ENCODE measurements at places on chromosomes 2 and 18.
A peak's percentile ranks its signal among the peaks of the same experiment; 100 is the strongest.

DNA sequence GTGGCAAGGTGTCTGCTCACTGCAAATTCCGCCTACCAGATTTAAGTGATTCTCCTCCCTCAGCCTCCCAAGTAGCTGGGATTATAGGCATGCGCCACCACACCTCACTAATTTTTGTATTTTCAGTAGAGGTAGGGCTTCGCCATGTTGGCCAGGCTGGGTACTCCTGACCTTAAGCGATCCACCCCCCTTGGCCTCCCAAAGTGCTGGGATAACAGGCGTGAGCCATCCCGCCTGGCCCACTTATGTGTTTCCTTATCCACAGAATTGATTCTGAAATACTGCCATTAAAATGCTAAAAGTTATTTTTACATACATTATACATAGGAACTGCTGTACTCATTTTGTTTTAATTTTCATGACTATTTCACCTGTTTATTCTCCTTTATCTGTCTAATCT is 529.7 kb upstream of the CDH7 start:
- no peak for DNase-seq

DNA sequence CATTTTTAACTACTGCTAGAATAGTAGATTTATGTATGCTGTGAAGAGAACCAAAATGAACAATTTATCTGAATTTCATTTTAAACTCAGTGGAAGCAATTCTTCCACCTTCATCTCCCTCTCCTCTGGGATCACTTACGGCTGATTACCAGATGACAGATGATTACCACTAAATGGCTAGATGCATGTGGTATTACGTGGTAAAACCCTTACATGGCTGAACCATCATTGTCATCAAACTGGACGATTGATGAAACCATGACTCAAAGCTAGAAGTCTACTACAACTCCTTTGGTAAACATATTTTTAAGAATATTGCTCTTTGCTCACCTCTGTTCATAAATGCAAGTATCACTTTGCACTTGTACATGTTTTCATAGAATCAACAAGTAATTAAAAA is 48.5 kb upstream of the DOCK10 start:
- no peak for DNase-seq

GRCh38 chr2:86038291-86039081 is 67.2 kb downstream of the POLR1A start:
- peak; percentile 81 for DNase-seq

- no peak for DNase-seq
Observed at GRCh38 chr2:191670076-191670475, 7.9 kb upstream of the NABP1 start.

- DNase-seq, result no peak
Observed at GRCh38 chr2:72889991-72890390, 2.8 kb downstream of the SPR start.

GRCh38 chr18:67518566-67518965 is 2.0 kb upstream of the DSEL start:
- no peak for DNase-seq

DNA sequence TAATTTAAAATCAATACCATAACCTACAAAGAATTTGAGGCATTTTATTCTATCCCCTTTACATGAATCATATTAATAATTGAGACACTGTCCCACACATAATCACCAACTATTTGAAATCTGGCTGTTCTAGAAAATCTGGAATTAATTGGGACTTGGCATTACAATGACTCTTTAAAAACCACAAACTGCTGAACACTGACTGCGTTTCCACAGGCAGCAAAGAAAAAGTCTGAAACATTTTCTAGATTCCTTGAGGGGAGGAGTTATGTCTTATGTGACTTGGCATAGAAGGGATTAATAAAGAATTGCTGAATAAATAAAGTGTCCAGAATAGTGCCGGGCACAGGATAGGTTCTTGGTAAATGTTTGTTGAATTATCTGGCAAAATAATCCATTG is 61.4 kb downstream of the GPR39 start:
- no peak for DNase-seq

DNA sequence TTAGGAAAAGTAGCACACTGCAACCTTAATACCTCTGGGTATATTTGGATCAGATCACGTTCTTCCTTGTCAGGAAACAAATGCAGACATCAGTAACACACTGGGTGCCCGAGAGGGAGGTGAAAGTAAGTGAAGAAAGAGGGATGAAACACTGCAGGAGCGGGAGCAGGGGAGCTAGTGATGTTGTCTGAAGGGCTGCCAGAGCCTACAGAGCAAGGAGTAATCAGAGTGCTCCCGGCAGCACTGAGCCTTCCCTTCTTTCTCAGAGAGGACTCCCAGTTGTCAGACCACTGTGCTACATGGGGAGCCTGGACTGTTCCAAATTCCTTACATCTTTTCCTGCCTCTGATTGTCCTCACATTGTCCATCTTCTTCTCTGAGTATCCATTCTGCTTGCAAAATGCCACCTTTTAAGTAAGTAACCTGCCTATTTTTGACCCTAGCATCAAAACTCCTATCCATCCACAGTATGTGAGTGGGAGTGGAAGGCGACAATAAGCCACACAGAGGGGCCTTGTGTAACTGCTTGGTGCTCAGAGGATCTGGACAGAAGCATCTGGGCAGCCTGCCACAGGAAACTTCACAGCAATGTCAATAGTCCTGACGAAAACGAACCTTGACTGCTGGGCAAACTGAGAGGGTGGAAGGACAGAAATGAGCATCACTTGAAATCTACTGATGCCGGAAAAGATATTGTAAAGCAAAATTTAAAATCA is 10.8 kb upstream of the NAB1 start:
- DNase-seq, result no peak

GRCh38 chr18:72283148-72283925 is 260.8 kb downstream of the CBLN2 start:
- no peak for DNase-seq

DNA sequence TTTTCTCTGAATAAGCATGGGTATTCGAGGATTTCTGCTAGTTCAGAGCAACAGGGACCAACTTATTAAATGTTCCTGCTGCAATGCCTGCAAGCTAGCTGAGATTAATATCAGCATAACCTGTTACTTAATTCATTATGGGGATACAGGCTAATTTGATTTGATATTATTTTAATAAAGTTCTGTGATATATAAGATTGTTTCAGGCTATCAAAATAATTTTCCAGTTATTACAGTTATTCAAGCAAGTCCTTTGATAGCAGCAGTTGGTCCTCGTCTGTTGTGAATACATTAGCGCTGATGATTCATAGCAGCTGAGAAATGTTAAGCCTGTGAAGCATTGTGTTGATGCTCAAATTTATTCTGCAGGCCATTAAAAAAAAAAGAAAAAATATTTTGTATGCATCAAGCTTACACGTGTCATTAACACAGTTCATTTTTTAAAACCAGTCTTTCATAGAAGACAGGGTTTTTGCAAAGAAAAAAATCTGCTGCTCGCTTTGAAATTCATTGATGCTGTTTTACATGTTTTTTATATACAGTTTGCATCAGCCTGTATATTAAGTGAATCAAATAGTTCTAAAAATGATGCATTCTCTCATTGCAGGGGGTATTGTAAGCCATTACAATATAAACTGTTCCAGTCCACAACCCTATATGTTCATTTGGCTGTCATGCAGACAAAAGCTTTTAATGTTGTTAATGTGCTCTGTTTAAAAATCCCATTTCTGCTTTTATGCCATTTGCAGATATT is 482.5 kb downstream of the BCL11A start:
- no peak for DNase-seq

GRCh38 chr2:232795920-232796319 is 19.6 kb upstream of the KCNJ13 start:
- DNase-seq, result no peak

GRCh38 chr2:229852565-229852964 is 69.2 kb downstream of the TRIP12 start:
- DNase-seq, result peak; percentile 64

- no peak for DNase-seq
Observed at GRCh38 chr2:417662-418061, 129.8 kb upstream of the ALKAL2 start.

DNA sequence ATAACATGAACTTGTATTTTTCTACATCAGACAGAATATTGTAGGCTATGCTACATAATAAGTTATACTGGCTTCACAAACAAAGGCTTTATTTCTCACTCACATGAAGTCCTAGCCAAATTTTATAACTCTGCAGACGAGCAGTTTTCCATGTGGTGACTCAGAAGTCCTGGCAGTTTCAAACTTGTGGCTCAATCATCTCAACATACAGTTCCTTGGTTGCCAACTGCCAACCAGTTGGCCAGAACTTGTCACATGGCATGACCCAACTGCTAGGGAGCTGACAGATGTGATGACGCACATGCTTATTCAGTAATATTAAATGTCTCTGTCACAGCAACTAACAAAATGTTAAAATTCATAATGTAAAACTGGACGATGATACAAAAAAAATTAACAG is 63.8 kb upstream of the ZC3H15 start:
- no peak for DNase-seq

- DNase-seq, result no peak
Observed at GRCh38 chr18:60027397-60027796, 127.6 kb downstream of the PMAIP1 start.

DNA sequence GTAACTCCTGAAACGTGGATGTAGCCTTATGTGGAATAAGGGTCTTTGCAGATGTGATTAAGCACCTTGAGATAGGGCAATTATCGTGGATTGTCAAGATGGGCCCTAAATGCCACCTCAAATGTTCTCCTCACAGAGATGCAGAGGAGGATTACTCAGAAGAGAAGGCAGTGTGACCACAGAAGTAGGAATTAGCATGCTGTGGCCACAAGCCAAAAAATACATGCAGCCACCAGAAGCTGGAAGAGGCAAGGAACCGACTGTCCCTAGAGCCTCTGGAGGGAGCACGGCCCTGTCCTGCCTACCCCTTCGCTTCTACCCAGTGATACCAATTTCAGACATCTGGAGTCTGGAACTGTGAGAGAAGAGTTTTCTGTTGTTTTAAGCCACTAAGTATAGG is 47.3 kb upstream of the MGAT5 start:
- DNase-seq, result no peak

- no peak for DNase-seq
Observed at GRCh38 chr2:104825124-104825865, 28.6 kb upstream of the POU3F3 start.

GRCh38 chr18:35624146-35624545 is 42.6 kb downstream of the GALNT1 start:
- DNase-seq, result no peak

- no peak for DNase-seq
Observed at GRCh38 chr2:233213975-233214374, 37.5 kb upstream of the ATG16L1 start.

- DNase-seq, result no peak
Observed at GRCh38 chr2:73000808-73001570, 70.5 kb downstream of the SFXN5 start.

Measured in CD4-positive, alpha-beta T cell treated with Interleukin-12 subunit alpha and Interleukin-12 subunit beta, for 1 hour (primary cell).